ENCODE measurements at places on chromosomes 6 and 20. TPM values are rescaled to one million over a fixed set of nuclear protein-coding genes. Genes with fewer than 3 reads are reported as not detected.

The ROS1 gene
- 0.05 TPM for total RNA-seq

GRCh38 chr20:54154439-54154838, 19.3 kb downstream of the CYP24A1 start:
- no peak for DNase-seq

- DNase-seq: no peak
Observed at GRCh38 chr6:97822632-97823031, 539.6 kb upstream of the MMS22L start.

- no peak for DNase-seq
Observed at GRCh38 chr6:31128093-31128676, 7.9 kb upstream of the CDSN start.

- DNase-seq: no peak
Observed at GRCh38 chr20:32970115-32970972, 33.9 kb downstream of the SUN5 start.

Data from cardiac septum (tissue), 1 donor.